ENCODE measurements at places on chromosomes 5 and 9.
A peak's percentile ranks its signal among the peaks of the same experiment; 100 is the strongest.

GRCh38 chr5:38645508-38645907, 89.1 kb upstream of the LIFR start:
- DNase-seq, result no peak

DNA sequence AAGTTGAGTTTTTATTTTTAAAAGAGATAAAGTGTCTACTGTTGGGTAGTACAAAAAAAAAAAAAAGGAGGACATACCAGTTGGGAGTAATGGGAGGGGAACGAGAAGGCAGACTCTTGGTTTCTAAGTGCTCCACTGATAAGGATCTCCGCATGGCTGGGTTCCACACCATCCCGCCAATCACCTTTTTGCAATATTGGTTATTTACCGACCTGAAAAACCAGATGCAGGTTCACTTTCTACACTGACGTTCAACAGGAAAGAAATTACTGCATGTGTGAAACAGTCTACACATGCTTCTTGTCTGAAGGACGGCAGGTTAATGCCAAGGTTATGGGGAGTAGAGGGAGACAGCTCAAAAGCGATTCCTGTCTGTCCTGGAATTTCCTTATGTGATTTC, 75.5 kb downstream of the PTPN3 start:
- no peak for DNase-seq

- no peak for DNase-seq
Measured at GRCh38 chr5:61261136-61261535, 70.9 kb upstream of the ZSWIM6 start.

- DNase-seq, result no peak
Measured at GRCh38 chr5:147882586-147883313, 4.2 kb downstream of the SCGB3A2 start.

- peak; percentile 41 for DNase-seq
Measured at GRCh38 chr5:134136771-134137170, 22.3 kb downstream of the TCF7 start.

GRCh38 chr5:139474890-139475791, 4.3 kb downstream of the SMIM33 start:
- no peak for DNase-seq

- no peak for DNase-seq
Measured at GRCh38 chr5:115429345-115429940, 115.1 kb downstream of the FEM1C start.

DNA sequence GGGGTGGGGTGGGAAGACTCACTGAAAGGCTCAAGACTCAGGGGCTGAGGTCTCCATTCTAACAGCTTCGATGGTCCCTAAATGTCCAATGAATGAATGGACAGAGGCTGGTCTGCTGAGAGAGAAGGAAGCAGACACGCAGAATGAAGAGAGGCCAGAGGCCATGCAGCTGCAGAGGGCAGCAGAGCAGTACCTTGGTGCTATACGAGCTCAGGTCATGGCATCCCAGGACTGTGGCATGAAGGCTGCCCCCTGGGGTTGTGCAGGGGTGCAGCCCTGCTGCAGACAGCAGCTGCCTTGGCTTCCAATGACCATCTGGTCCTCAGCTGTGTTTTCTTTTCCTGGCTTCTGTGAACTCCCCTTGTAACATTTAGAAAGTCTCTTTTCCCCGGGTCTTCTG, 15.2 kb upstream of the CORO2A start:
- no peak for DNase-seq

GRCh38 chr5:179139111-179139935, 79.2 kb downstream of the ZNF354C start:
- no peak for DNase-seq

DNA sequence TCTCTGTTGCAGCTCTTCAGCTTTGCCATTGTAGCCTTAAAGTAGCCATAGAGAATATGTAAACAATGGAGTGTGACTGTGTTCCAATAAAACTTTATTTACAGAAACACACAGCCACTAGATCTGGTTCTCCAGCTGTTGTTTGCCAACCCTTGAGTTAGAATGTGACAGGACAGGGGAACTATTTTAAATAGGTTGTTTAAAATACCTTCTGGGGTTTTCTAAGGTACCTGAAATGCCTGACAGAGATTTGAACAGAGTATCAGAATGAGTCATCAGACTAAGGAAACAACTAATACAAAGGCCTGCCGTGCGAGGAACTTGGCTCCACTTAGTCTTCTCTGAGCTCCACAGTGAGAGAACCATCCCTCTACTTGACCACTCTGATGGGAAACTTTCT, 85.4 kb downstream of the HSD17B4 start:
- DNase-seq, result no peak

DNA sequence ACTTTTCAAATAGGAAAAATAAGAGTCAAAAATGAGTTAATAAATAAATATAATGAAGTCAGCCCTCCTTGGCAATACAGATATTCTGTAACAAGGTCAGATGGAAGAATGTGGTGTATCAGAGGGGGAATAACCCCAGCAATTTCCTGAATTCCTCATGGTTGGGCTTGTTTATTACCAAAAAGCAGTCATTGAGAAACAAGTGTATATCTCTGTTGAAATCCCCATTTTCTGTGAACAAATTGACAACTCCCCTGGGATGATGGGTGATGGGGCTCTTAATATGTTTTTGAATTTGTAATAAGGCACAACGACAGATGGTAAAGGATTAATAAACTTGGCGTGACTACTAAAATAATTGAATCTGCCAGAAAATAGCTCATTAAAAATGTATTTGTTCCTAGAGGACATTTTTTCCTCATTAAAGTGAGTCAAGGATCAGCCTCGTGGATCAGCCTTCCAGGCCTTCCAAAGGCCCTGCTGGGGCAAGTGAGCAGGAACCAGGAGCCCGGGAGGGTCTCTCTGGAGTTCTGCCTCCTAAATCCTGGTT, 34.2 kb downstream of the THBS4 start:
- DNase-seq, result no peak

GRCh38 chr5:158245513-158245912, 386.6 kb upstream of the CLINT1 start:
- DNase-seq, result no peak

DNA sequence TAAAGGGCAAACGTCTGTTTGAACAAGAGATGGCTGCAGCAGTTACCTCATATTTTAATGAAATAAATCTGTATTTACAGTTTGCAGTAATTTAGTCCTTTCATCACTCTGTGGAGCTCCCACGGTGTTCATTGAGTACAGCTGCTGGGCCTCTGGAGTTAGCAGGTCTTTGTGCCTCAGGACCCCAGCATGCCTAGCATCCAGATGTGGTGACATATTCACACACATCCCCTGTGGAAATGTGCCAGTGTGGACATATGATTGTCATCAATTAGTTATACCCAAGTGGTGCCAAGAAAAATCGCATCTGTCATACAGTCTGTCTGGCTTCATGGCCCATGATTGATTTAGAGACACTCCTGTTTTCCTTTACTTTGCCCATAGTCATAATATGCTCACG, 77.3 kb downstream of the NNT start:
- no peak for DNase-seq

- peak; percentile 1 for DNase-seq
Measured at GRCh38 chr5:137217599-137218200, 281.4 kb downstream of the SPOCK1 start.

DNA sequence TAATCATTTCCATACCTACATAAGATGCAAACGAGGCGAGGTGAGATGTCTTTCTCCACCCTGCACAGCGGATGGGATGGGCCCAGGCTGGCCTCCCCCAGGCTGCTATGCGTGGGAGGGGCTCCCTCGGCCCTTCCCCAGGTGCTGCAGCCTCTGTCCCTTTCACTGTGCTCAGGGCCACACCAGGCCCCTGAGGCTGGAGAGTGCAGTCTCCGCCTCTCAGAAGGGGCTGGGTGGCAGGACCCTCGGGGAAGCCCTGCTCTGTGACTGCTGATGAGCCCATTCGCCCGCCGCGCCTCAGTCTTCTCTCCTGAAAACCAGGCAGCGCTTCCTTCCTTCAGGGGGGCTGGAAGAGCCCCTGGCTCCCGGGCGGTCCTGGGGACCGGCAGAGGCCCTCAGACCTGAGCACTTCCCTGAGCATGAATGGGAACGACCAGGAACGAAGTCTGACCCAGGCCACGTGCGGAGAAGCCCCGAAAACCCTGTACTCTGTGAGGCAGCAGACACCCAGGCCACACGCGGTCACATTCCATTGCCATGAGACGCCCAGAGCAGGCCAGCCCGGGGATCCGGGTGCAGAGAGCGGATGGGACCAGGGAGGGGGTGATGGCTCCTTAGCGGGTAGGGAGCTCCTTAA, 21.9 kb upstream of the NOTCH1 start:
- peak; percentile 89 for DNase-seq

DNA sequence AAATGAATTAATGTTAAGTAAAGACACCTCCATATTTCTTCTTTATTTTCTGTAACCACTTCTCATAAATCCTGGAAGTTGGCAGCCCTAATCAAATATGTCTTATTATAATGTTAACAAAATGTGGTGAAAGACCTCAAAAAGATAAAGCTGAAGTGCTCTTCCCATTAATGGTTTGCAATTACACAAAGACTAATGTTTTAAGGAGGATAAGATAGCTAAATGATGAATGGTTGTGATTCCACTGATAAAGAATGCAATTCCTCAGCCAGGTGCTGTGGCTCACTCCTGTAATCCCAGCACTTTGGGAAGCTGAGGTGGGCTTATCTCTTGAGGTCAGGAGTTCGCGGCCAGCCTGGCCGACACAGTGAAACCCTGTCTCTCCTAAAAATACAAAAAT, 125.8 kb upstream of the SNX2 start:
- DNase-seq, result no peak

GRCh38 chr5:160442824-160443431, 21.3 kb downstream of the PTTG1 start:
- DNase-seq, result no peak

- no peak for DNase-seq
Measured at GRCh38 chr9:133963166-133963565, 29.0 kb downstream of the VAV2 start.

- no peak for DNase-seq
Measured at GRCh38 chr9:18173923-18174322, 300.0 kb upstream of the ADAMTSL1 start.

GRCh38 chr9:126084008-126084407, 242.6 kb upstream of the MVB12B start:
- no peak for DNase-seq

DNA sequence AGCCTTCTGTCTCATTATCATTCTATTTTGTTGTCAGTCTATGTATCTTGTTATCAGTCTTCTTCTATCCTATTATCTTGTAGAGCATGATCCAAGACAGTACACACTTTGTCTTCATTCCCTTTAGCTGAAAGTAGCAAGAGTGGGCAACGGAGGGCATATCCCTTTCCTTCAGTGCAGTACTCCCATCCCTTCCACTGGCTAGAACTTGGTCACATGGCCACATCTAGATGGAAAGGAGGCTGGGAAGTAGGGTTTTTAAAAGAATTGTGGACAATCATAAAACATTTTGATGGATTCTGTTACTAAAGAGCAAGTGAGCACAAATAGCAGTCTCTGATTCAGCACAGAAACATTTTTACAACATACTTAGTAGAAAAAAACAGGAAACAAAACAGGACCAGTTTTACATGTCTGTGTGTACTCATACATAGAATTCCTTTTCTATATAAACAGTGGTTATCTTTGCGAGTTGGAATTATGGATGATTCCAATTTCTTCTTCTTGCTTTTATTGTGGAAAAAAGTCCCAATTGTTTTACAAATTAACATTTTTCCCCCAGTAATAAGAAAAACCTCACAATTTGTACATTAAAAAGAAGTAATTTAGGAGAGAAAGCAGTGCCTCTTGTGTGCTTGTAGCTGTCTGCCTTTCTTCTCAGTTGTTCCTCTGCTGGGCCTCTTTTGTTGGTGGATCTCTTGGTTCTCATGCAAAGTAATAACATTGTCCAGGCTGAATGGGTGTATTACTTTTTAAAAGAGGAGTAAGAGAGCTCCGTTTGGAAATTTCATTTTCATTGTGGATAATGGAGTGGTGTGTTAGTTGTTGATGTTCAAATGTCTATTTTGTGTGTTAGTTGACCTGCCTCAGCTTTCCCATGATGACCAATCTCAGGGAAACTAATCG, 410.9 kb upstream of the TRPC7 start:
- no peak for DNase-seq

DNA sequence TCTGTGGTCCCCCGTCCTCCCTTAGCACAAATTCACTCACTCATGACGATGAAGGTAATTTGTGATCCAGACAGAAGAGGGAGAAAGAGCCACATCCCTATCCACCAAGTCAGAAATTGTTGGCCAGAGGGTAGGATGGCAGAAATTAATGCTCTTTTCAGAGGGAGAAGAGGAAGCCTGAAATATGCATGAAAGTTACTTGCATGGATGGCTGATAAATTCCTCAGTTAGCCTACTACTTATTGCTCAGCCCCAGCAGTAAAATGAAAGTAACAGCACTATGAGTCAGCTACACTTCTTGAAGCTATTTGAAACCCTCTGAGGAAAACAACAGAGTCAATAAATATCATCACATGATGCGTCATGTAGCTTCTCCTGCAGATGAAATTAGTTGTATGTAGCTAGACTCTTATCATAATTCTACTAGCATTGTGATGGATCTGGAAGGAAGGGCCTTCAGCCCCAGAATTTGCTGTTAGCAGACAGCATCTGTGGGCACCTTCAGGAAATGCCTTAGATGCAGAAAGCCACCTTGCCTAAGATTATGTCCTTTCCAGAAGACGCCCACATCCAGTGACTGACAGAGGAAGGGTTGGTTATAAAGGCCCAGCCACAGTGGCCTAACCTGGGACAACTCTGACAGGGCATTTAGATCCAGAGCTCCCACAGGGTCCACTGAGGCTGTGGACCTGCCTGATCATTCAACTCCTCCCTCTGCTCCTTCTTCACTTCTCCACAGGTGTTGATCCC, 81.2 kb upstream of the CCDC112 start:
- no peak for DNase-seq

DNA sequence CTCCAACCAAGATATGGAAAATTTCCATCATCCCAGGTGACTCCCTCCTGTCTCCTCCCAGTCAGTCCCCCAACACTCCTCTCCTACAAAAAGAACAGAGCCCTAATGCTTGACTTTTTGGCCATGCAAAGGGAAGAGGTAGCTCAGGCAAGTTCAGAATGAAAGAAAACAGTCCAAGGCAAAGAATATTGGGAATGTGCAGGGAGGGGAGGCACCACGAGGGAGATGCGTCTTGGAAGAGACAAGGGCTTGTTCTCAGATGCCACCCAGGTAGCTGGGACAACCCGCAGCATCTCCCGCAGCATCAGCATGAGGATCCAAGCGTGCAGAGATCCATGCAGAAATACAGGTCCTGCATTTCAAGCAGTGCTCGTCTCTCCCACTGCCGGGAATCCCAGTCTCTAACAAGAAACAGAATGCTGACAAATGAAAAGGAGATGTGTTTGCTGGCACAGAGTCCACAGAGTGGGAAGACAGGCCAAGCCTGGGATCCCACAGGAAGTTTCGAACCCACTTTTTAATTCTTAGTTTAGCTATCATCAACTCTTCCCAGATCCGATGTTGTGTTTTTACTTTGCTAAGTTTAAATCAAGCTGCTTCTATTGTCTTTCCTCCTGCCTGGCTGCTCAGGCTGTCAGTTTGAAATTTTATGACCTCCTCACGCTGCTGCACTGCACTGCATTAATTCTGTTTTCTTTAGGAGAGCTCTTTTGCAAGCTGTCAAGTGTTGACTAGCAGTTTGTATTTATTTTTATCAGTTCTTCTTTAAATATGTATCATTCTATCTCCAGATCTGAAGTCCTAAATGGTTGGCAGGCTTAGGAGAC, 86.8 kb upstream of the OSMR start:
- DNase-seq, result no peak
